Aorta (tissue), 5 donors: ENCODE measurements at places on chromosomes 3 and 15.

GRCh38 chr3:72661115-72661457 lies 187.2 kb downstream of the SHQ1 start:
- no peaks in the 10 kb centered on the region for H3K27me3 ChIP-seq
- no peaks in the 10 kb centered on the region for H3K4me1 ChIP-seq
- no peak overlapping the region for H3K27ac ChIP-seq
- H3K36me3 ChIP-seq = no peaks in the 10 kb centered on the region

- no peak for DNase-seq
- no peaks in the 10 kb centered on the region for H3K4me1 ChIP-seq
- no peaks in the 10 kb centered on the region for H3K27me3 ChIP-seq
- H3K4me3 ChIP-seq = no peak overlapping the region
- H3K36me3 ChIP-seq = no peaks in the 10 kb centered on the region
- H3K27ac ChIP-seq = no peak overlapping the region
These were observed 591.5 kb upstream of the CFAP20DC start for GRCh38 chr3:59641169-59641899.

DNA sequence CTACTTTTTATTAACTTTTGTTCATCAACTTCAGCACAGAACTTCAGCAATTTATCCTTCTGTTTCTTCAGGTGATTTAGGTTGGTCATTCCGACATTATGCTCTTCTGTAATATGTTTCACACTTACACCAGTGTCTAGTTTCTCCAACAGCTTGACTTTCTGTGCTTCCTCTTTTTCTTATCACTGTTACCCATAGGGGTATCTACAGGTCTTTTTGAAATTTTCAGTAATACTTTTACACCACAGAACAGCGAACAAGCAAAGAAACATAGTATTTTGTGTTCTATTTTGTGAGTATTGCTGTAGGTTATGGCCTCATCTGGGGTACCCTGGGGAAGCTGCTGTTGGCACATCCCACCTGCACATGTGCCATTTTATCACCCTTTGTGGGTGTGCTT lies 260.7 kb downstream of the NSUN3 start:
- no peak overlapping the region for H3K27ac ChIP-seq
- no peak overlapping the region for H3K4me3 ChIP-seq
- H3K4me1 ChIP-seq = no peaks in the 10 kb centered on the region
- no peaks in the 10 kb centered on the region for H3K27me3 ChIP-seq
- DNase-seq = no peak

- no peaks in the 10 kb centered on the region for H3K36me3 ChIP-seq
- DNase-seq = no peak
- no peak overlapping the region for H3K27ac ChIP-seq
These were observed 146.2 kb upstream of the ZBTB20 start for GRCh38 chr3:115293321-115293720.

GRCh38 chr15:45094358-45094730 lies 19.6 kb downstream of the DUOX2 start:
- no peaks in the 10 kb centered on the region for H3K4me1 ChIP-seq
- H3K27ac ChIP-seq = no peak overlapping the region
- no peaks in the 10 kb centered on the region for H3K36me3 ChIP-seq
- no peaks in the 10 kb centered on the region for H3K27me3 ChIP-seq
- peak; percentile 67 for DNase-seq

DNA sequence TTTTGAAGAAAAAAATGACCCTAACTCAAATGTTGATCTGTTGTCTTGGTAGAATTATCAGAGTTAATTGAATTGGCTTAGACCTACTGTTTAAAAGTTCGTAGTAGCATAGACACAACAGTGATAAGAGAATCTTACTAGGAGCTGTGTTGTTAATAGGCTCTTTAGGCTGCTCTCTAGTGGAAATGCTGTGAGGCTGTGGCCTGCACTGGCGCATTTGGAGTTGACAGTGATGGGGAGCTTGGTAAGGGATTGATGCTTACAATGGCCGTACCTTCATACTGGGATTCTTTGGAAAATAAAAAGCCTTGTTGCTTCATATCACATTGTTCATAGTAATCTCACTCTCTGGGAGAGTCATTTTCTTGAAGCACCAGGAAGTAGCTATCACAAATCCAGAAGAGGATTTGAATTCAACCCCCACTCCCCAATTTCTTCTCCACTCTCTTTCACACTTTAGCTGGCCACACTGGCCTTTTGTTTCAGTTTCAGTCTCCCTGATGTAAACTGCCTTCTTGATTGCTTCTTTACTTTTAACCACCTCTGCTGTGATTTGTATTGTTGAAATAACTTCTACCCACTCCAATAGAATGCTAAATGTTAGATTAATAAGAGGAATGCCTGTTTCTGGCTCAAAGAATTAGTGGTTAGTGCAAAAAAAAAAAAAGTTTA lies 56.6 kb downstream of the CEP63 start:
- DNase-seq = no peak
- H3K4me1 ChIP-seq = no peaks in the 10 kb centered on the region
- no peaks in the 10 kb centered on the region for H3K27me3 ChIP-seq
- no peak overlapping the region for H3K27ac ChIP-seq

DNA sequence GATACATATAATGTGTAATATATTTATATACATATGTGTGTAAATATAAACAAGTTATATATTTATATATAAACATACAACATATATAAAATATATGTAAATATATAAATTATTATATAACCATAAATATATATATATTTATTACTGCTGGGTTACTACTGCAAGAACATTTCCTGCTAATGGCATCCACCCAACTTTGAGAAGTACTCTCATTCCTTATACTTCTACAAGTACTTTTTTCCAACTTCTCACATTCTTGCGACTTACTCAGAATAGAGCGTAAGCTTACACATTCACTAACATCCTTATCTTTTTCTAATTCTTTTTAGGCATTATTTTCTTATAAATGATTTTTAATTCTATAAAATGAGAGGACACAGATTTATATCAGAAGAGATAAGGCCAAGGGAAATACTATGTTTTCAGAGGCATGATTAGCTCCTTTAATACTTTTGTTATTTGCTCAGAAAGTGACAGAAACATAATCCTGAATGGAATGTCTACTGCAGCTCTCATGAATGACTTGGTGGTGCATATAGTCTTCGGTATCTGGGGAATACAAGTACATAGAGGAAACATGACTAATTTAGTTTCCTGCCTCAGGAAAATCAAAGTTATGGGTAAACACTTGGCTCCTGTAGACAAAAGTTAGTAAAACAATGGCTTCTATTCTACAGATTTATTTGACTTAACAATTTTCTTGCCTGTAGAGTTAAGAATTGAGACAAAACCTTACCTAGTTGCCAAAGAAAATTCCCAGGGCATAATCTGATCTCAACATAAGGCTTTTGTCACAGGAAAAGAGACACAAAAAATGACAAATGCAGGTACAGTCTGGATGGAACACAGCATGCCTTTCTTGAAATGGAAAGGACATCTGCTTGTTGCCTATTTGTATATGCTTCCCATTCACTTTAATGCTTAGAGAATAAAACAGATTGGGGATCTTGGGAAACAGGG lies 453.9 kb downstream of the SQOR start:
- no peak overlapping the region for H3K27ac ChIP-seq
- no peaks in the 10 kb centered on the region for H3K36me3 ChIP-seq
- no peaks in the 10 kb centered on the region for H3K27me3 ChIP-seq
- H3K4me1 ChIP-seq = no peaks in the 10 kb centered on the region
- DNase-seq = no peak

- no peak overlapping the region for H3K27ac ChIP-seq
- no peaks in the 10 kb centered on the region for H3K36me3 ChIP-seq
- no peak for DNase-seq
- no peak overlapping the region for H3K4me3 ChIP-seq
These were observed 349.3 kb upstream of the THRB start for GRCh38 chr3:24843955-24844354.

- H3K36me3 ChIP-seq = no peaks in the 10 kb centered on the region
- no peaks in the 10 kb centered on the region for H3K27me3 ChIP-seq
- H3K27ac ChIP-seq = no peak overlapping the region
- DNase-seq = no peak
- H3K4me3 ChIP-seq = no peak overlapping the region
These were observed 22.9 kb upstream of the PRICKLE2 start for GRCh38 chr3:64247991-64248646.

DNA sequence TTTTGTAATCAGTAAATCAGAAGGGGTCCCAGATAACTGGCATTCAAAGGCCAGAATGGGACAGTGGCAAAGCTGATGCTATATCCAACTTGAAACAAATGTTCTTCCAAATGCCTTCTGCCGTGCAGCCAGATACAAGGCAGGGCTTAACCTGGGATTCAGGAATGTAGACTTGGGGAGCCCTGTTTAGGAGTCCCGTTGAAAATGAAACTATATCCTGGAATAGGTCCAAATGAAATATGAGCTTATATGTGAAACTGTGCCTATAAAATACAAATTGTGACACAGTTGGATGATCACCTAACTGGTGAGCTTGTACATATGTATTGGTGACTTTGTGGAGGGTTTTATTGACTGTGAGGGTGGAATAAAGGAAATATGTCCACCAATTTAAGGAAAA lies 28.7 kb downstream of the FRMD4B start:
- no peaks in the 10 kb centered on the region for H3K36me3 ChIP-seq
- H3K27me3 ChIP-seq = no peaks in the 10 kb centered on the region
- H3K4me1 ChIP-seq = peaks cover 2% of the 10 kb centered on the region
- no peak for DNase-seq
- no peak overlapping the region for H3K4me3 ChIP-seq
- H3K27ac ChIP-seq = peak overlapping the region; percentile 67

DNA sequence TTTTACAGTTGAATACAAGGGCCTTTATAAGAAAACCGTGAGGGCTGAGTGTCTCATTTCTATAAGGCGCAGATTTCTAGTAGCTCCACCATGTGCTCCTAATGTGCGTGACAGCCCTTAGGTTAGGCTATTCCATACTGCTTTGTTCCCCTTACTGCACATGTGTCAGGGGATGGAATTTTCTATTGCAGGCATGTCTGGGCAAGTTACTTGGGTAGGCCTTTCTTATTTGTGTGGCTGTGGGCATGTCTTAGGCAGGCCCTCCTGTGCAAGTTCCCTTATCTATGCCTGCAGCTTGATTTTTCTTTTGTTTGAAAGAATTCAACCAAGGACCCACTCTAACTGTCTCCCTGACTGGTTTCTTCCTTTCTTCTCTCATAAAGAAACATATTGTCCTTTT lies 434.2 kb upstream of the CNTN3 start:
- H3K27me3 ChIP-seq = no peaks in the 10 kb centered on the region
- H3K4me3 ChIP-seq = no peak overlapping the region
- DNase-seq = no peak
- H3K4me1 ChIP-seq = no peaks in the 10 kb centered on the region

DNA sequence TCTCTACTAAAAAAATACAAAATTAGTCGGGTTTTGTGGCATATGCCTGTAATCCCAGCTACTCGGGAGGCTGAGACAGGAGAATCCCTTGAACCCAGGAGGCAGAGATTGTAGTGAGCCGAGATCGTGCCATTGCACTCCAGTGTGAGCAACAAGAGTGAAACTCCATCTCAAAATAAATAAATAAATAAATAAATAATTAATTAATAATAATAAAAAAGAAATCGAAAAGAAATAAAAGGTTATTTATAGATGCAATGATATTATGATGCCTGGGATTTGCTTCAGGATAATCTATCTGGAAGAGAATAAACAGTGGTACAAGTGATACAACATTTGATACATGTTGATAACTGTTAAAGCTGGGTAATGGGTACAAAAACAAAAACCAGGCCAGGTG lies 58.6 kb downstream of the SOX2 start:
- no peak for DNase-seq
- H3K4me3 ChIP-seq = no peak overlapping the region
- no peak overlapping the region for H3K27ac ChIP-seq

GRCh38 chr15:78808550-78808949 lies 2.7 kb downstream of the ADAMTS7 start:
- no peaks in the 10 kb centered on the region for H3K27me3 ChIP-seq
- no peaks in the 10 kb centered on the region for H3K4me1 ChIP-seq
- no peak for DNase-seq
- no peak overlapping the region for H3K4me3 ChIP-seq
- no peak overlapping the region for H3K27ac ChIP-seq

DNA sequence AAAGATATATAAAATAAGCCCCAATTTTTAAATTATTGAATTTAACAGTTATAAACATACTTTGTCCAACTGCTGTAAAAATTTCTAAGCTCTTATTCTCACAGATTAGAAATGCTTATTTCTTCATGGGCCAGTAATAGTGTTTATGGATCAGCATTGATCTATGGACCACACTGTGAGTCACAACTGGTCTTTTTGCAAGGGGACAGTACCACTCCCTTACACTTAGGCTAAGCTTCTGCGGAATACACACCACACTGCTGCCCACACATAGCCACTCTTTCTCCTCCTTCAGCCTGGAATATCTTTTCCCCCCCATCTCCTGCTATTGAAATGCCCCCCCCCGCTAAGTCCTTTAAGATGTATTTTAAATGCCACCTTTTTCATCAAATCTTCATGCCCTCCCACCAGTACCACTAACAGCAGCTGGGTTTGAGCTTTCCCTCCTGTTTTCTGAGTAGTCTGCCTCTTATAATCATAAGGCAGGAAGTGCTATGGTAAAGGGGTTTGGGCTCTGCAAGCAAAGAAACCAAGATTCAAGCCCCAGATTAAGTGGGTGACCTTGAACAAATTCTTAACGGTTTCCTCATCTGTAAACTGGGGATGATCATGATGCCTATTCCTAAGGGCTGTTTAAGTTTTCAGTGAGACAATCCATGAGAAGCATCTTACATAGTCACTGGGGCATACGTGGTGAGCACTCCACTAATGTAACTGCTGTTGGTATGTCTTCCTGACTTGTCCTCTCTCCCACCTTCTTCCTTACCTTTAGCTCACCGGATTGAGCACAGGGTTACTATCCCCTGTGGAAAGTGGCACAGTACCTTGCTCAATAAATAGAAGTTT lies 69.2 kb downstream of the DCUN1D1 start:
- no peak overlapping the region for H3K4me3 ChIP-seq
- DNase-seq = no peak
- H3K36me3 ChIP-seq = peaks cover 3% of the 10 kb centered on the region
- H3K27me3 ChIP-seq = no peaks in the 10 kb centered on the region
- H3K4me1 ChIP-seq = no peaks in the 10 kb centered on the region

- H3K4me1 ChIP-seq = no peaks in the 10 kb centered on the region
- DNase-seq = no peak
- H3K4me3 ChIP-seq = no peak overlapping the region
- no peak overlapping the region for H3K27ac ChIP-seq
- no peaks in the 10 kb centered on the region for H3K27me3 ChIP-seq
These were observed 243.3 kb upstream of the TOPAZ1 start for GRCh38 chr3:43998370-43998835.

DNA sequence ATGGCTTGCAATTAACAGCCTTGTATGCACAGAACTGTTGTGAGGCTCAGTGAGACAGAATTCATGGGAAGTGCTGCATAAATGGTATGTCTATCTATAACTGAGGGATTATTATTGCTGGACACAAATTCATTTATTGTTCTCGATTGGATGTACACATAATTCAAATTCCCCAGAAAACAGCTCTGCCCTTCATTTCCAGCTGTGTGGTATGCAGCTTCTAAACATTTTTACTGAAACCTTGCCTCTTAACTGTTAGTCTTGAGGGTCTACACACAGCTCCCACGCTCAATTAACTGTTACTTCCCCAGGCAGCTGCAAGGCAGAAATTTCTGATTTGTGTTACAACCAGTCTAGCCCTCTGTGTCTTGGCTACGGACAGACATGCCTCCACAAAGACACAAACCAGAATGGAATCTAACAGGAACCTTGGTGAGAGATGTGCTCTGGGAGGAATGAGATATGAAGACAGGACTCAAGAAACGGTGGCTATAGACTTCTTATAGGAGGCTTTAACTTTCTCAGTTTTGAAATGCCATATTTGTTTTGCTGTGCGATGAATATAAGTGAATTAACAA lies 139.7 kb upstream of the TBL1XR1 start:
- no peak for DNase-seq
- H3K4me1 ChIP-seq = peaks cover 5% of the 10 kb centered on the region
- H3K27ac ChIP-seq = no peak overlapping the region
- H3K4me3 ChIP-seq = no peak overlapping the region
